ENCODE measurements at places on chromosomes 12 and 14. TPM values are rescaled to one million over a fixed set of nuclear protein-coding genes. Genes with fewer than 3 reads are reported as not detected.

DNA sequence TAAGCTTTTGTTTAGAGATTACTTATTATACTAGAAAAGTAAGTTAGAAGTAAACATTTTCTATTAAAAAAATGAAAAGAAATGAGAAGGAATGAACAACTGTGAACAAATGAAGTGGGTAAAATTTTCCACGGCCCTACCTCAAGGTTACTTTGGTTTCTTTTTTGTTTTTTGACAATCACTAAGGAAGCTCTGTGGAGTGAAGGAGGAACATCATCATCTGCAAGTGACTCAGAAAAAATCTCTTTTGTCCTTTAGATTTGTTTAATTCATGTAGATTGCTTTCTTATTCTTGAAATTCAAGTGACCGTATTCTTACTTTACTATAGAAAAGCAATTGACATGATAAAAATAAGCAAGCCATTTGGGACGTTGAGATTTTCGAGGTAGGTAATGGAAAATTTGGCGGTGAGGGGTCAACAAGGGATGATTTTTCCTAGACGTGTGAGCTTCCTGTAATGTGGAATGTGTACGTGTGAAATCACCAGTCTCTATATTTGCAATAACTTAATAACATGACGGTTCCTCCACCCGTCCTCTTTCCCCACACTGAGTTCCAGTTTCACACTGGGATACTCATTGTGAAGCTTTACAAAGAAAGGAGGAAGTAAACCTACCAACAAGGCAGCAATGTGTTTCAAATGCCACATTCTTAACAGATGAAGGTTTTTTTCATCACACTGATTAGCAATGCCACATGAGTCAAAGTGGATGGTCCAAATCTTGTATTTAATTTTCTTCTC, 62.3 kb upstream of the EGLN3 start:
- DNase-seq: no peak

- peak; percentile 69 for DNase-seq
Observed at GRCh38 chr14:28754209-28754985, 12.2 kb upstream of the FOXG1 start.

GRCh38 chr14:58193542-58193941, 6.4 kb upstream of the ACTR10 start:
- no peak for DNase-seq

- DNase-seq: no peak
Observed at GRCh38 chr14:36582011-36582873, at the start of gene NKX2-8. NKX2-8 (minus strand) TSS chr14:36582614; CDS start chr14:36582389, 225 bp downstream.

DNA sequence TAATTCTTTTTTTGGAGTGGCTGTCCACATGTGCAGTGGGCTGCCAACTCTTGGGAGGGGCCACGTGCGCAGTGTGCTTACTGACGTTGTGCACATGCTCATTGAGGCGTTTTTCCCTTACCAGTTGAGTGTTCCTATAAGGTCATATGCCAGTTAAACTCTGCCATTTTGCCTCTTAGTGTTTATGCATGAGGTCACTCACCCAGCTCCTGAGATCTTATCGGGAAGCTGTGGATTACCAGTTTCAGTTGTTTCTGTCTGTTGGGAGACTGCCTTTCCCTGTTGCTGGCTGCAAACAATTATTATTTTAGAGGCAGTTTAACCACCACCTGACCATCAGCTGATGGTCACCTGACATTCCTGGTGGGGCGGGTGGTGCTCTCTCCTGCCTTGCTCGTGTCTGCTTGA, 16.1 kb upstream of the KIF21A start:
- DNase-seq: no peak

- peak; percentile 64 for DNase-seq
Observed at GRCh38 chr14:106436310-106436905, 910.0 kb downstream of the TMEM121 start.

GRCh38 chr14:56241461-56241860, 123.2 kb downstream of the PELI2 start:
- no peak for DNase-seq

DNA sequence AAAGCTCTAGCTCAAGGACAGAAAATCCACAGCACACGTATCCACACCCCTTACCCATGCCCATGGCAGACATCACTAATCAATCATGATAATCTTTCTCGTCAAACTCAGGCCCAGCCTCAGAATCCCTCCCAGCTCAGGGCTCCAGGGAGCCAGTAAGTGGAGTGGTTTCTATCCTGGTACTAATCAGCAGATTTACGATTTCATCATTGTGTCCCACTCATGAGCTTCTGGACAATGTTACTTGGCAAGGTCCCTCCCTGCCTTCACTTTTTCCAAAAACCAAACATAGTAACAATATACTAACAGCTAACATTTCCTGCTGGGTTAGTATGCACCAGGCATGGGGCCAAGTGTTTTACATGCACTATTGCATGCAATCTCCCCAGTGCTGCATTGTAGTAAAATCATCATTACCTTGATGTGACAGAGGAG, 45.8 kb upstream of the NCOR2 start:
- DNase-seq: no peak

- DNase-seq: no peak
Observed at GRCh38 chr12:52141306-52141705, 50.5 kb downstream of the KRT80 start.

- DNase-seq: no peak
Observed at GRCh38 chr12:5430641-5431603, 986 bp upstream of the NTF3 start.

DNA sequence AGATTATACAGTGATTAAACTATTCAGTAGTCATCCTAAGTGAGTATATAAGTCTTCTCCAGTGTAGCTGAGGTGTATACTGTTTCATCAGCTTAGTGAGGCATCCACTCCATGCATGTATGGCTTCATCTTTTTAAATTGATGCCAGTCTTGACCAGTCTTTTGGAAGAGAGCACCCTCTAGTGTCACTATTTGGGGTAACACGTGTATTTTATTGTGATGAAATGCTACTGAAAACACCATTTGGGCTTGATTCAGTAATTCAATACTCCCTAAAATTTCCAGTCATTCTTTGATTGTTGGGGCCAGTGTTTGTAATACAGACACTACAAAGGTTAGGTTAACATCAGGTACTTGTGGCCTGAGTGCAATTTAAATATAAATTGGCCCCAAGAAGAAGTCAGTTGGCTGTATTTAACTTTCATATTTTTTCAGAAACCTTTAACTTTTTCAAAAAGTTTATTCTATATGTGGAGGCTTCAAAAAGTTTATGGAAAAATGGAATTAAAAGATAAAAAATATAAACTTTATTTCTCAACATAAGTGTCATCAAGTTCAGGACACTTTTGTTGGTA, 35.3 kb downstream of the MIPOL1 start:
- DNase-seq: peak; percentile 68

DNA sequence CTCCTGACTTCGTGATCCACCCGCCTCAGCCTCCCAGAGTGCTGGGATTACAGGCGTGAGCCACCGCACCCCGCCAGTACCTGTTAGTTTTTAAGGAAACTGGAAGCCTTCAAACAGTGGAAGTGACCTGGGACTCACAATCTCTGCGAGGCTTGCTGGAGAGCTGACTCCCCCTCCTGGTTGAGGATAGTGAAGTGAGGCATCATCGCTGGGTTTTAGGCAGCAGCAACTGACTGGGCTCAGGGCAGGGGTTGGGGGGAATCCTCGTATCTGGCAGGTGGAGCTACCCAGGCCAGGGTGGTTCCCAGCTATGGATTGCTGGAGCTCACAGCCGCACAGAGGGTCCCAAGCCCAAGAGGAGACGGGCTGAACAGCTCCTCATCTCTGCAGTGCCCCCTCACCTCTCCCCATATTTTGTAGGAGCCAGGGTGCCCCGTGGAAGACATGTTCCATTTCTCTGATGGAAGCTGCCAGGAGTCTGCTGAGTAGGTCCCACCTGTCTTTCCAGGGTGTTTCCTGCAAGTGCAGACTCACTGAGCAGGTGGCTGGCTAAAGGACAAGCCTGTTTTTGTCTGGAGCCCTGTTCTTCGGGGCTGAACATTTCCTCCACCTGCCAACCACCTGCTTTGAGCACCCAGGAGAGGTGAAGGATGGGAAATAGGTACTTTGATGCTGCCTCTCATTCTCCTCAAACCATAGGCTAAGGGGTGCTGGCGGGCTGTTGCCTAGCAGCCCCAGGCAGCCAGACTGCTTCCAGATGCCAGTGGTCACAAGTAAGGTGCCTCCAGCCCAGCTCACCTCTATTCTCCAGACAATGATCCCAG, 3.1 kb downstream of the AVIL start:
- no peak for DNase-seq

DNA sequence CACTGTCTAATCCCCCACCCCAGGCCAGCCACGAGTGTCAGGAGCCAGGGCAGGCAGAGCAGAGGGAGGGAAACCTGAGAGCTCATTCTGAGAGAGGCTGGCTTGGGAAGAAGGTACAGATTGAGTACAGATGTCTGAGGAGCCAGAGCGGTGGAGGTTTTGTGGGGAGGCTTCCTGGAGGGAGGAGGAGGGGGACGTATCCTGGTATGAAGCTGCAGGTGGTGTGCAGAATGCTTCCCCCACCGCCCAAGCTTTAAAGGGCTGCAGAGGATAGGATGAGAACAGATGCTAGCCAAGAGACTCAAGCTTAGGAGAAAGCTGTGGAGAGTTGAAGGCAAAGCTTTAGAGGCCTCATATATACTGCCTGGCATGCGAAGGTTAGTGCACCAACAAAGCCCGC, 3.2 kb upstream of the TAMALIN start:
- DNase-seq: no peak

- DNase-seq: no peak
Observed at GRCh38 chr14:71136386-71137060, 229.3 kb downstream of the PCNX1 start.

DNA sequence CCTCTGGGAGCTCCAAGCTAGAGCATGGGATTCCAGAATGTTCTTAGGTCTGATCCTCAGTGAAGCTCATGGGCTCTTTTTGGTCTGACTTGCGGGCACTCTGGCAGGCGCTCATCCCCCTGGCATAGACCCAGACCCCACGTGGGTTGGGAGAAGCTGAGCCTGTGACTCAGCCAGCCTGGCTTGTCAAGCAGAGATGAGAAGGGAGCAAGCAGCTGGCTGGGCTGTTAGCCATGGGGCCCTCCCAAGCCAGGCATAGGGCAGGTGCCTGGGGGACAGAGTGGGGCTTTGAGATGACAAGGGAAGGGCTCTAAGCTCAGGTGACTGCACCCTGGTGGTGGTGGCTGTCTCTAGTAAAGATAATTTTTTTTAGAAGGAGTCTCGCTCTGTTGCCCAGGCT, 80.3 kb upstream of the NOS1 start:
- DNase-seq: no peak

- DNase-seq: no peak
Observed at GRCh38 chr12:105228494-105228893, 7.5 kb downstream of the APPL2 start.

GRCh38 chr12:65318186-65318685, 39.8 kb downstream of the MSRB3 start:
- no peak for DNase-seq

GRCh38 chr14:64612021-64612380, 62.2 kb downstream of the PPP1R36 start:
- DNase-seq: peak; percentile 29

GRCh38 chr14:34187519-34188044, 236.7 kb upstream of the EGLN3 start:
- no peak for DNase-seq

GRCh38 chr14:52268279-52269061, 972 bp downstream of the PTGDR start:
- DNase-seq: no peak

- peak; percentile 26 for DNase-seq
Observed at GRCh38 chr12:26298785-26299621, 103.6 kb downstream of the SSPN start.

- no peak for DNase-seq
Observed at GRCh38 chr12:76266797-76267196, 81.4 kb downstream of the BBS10 start.

GRCh38 chr12:116248930-116249329, 28.6 kb downstream of the MED13L start:
- no peak for DNase-seq

- no peak for DNase-seq
Observed at GRCh38 chr14:33680873-33681272, 270.0 kb downstream of the EGLN3 start.

DNA sequence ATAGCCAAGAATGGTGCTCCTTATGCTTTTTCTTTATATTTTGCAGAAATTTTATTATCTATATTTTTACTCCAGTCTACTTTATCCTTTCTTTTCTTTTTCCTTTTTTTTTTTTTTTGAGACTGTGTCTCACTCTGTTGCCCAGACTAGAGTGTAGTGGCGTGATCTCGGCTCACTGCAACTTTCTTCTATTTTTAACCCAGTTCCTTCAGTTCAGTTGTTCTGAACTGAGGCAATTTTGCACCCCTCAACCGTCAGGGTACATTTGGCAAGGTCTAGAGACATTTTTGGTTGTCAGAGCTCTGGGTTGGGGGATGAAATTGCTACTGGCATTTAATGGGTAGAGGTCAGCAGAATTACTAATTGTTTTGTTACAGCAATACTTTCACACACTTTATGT, 75.7 kb downstream of the DIP2B start:
- DNase-seq: no peak

DNA sequence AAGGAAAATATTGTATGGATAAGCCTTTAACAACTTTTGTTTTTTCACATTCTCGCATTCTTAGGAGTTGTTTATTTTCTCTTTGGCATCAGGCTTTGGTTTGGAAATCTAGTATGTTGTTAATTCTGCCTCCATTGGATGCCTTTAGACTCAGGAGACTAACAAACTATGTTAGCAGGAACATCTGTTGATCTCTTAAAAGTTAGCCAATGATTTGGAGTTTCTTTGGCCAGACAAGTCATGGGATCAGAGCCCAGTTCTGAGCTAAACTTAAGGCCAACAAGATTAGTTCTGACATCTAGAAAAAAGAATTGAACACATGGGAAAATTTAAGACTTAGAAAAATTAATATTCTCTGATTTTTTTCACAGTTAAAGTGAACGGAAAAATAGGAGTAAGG, 35.3 kb upstream of the STRAP start:
- no peak for DNase-seq

GRCh38 chr12:7609495-7609894, 56.2 kb downstream of the APOBEC1 start:
- no peak for DNase-seq

DNA sequence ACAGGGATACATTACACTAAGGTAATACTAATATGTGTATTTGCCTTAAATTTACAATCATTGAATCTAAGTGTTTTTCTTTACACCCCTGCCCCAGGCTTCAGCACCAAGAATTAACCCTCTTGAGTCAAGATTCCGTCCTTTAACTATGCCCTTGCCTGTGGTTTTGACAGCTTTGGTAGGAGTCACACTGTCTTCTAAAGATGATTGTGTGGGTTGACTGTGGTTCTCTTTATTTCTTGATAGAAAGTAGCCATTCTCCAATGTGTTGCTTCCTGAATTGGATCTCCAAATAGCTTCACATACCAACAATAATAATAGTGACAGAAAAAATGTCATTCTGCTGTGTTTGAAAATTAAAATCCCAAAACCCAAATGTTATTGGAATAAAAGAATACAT, 3.6 kb downstream of the CLEC7A start:
- no peak for DNase-seq

KRT75 gene
- not detected for total RNA-seq

ASPG gene
- 0.50 TPM for total RNA-seq

LHX5 gene
- total RNA-seq: 0.40 TPM

ANKRD52 gene
- 32.7 TPM for total RNA-seq

PSMB11 gene
- total RNA-seq: not detected

CAPZA3 gene
- not detected for total RNA-seq

KLRC2 gene
- total RNA-seq: 0.22 TPM

PIP4K2C gene
- total RNA-seq: 34.6 TPM

ABCC9 gene
- total RNA-seq: 42.3 TPM

PIANP gene
- not detected for total RNA-seq

TMEM120B gene
- total RNA-seq: 9.4 TPM

Measured in NCI-H460 (cell line).